COLO829 (cell line): ENCODE measurements at places on chromosomes 1 and 21.
A peak's percentile ranks its signal among the peaks of the same experiment; 100 is the strongest.

GRCh38 chr1:248894837-248895236 is 11.2 kb upstream of the PGBD2 start:
- DNase-seq = no peak

DNA sequence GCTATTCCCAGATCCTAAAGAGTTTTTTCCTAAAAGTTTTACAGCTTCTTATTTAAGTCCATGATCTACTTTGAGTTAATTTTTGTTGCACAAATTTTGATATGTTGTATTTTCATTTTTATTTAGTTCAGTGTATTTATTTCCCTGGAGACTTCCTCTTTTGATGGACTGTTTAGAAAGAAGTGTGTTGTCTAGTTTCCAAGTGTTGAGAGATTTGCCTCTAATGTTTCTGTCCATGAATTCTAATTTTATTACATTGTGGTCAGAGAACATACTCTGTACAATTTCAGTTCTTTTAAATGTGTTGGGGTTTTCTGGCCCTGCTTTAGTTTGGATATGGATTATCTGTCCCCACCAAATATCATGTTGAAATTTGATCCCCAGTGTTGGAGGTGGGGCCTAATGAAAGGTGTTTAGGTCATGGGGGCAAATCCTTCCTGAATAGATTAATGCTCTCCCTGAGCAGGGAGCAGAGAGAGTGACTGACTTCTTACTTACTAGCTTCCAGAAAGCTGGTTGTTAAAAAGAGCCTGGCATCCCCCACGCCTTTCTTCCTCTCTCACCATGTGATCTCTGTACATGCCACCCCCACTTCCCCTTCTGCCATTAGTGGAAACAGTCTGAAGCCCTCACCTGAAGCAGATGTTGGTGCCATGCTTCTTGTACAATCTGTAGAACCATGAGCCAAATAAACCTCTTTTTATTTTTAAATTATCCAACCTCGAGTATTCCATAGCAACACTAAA is 4.6 kb downstream of the CHD1L start:
- no peak for DNase-seq

- DNase-seq = no peak
These were observed 1757.9 kb downstream of the BRINP3 start for GRCh38 chr1:188719735-188720134.

GRCh38 chr1:59484096-59484495 is 187.2 kb downstream of the FGGY start:
- DNase-seq = peak; percentile 63

DNA sequence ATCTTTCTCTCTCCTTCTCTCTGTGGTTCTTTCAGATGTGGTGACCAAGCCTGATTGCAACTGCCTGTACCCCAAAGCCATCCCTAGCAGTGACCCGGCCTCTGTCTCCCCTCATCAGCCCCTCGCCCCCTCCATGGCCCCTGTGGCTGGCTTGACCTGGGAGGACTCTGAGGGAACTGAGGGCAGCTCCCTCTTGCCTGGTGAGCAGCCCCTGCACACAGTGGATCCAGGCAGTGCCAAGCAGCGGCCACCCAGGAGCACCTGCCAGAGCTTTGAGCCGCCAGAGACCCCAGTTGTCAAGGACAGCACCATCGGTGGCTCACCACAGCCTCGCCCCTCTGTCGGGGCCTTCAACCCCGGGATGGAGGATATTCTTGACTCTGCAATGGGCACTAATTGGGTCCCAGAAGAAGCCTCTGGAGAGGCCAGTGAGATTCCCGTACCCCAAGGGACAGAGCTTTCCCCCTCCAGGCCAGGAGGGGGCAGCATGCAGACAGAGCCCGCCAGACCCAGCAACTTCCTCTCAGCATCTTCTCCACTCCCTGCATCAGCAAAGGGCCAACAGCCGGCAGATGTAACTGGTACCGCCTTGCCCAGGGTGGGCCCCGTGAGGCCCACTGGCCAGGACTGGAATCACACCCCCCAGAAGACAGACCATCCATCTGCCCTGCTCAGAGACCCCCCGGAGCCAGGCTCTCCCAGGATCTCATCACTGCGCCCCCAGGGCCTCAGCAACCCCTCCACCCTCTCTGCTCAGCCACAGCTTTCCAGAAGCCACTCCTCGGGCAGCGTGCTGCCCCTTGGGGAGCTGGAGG is 12.7 kb downstream of the CSF1 start:
- DNase-seq = no peak

DNA sequence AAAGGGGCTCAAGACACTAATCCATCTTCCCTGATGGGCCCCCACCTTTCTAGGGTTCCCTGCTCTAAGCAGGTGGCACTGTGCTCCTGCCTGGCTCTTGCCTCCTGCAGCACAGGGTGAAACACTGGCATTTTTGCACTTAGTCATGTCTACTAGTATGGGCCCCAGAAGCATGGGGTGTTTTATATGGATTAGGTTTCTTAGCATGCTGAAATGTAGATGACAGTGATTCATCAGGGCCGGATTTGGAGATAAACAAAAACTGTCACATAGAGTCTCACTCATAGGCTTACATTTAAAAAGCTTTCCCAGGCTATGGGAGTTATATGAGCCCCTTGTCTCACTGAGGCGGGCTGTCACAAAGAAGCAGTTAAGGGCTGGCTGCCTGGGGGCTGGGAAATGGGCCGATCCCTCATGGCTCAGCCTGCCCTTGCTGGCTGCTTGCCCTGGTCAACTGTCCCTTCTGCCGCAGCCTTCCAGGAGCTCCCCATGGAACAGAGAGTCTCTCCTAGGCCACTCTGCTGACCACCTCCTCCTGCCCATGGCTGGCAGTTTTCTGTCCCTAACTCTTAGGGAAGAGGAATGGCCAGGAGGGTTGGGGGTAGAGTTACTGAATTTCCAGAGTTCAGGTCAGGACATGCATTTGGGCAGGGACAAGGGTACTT is 6.5 kb downstream of the GALNT2 start:
- DNase-seq = peak; percentile 69

- no peak for DNase-seq
These were observed 31.7 kb upstream of the CD55 start for GRCh38 chr1:207289756-207290155.

GRCh38 chr1:156660752-156661112 is 16.5 kb downstream of the NES start:
- no peak for DNase-seq

GRCh38 chr21:45636951-45637646 is 6.4 kb upstream of the PCBP3 start:
- no peak for DNase-seq

DNA sequence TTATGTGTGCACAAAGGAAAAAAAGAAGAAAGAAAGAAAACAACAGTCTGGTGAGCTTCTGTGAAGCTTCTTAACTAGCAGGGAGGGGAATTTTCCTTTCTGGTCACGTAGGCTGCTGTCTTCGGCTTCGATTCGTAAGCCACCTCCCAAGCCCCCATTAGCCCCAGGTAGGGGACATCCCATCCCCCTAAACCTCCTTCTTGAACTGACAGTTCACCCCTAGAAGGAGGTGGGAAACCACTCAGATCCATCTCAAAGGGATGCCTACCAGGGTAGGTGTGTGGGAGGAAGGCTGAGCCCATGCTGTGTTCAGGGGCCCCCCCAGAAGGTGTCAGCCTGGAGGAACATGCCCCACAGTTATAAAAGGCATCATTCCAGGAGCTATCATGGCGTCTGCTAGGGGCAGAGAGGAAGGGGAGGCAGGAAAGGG is 25.8 kb downstream of the CD247 start:
- no peak for DNase-seq

DNA sequence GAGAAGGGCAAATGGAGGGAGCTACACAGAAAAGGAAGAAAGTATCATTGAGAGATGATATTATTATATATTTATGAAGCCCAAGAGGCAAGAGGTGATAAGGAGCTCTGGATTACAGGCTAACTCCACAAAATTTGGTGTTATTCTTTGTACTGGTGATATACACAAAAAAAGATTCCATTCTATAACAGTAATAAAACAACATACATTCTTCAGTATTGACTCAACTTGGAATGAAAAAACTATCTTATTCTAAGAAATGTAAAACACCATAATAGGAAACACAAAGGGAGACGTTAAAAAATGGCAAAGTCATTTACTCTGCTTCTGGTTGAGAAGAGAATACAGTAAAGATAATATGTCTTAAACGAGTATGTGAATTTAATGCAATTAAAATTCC is 99.4 kb downstream of the TEX35 start:
- DNase-seq = peak; percentile 43

- no peak for DNase-seq
These were observed 71.4 kb downstream of the MEGF6 start for GRCh38 chr1:3539707-3540425.

DNA sequence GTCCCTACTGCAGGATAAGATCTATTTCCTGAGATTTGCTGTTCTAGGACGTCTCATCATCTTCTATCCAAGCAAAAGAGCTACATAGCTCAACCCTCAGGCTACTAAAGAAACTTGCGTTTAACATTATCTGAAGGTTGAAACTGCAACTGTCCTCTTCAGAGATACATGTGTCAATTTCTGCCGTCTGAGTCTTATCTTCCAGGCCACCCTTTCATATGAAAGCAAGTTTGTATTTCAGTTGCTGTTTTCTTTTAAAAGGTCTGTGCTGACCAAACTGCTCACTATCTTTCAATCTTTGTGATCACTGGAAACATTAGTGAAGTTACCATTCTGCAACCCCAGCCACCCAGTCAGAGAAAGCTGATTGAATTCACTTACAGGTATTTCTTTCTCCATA is 108.6 kb upstream of the RAB3GAP2 start:
- no peak for DNase-seq

DNA sequence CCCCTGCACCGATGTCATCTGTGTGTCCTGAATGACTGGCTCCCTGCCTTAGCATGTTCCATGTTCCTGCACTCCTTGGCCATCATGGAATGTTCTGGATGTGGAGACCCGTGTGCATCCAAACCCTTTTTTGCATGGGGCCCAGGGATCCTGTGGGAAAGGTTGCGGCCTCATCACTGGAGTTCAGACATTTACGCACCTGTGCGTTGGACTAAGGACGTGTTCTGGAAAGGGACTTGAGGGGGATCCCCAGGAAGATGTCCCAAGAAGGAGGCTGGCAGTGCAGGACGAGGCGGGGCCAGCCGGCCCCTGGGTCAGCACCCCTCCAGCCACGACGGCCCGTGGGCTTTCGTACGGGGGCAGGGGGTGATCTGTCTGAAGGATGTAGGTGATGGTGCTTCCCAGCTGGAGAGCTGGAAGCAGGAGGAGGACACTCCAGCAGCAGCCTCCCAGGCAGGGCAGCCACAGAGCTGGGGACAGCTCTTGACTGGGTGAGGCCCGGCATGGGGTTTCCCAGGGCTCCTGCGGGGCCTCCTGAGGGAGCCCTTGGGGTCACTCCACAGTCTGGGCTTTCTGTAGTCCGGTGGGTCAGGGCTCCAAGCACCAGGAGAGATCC is 67.2 kb downstream of the SCCPDH start:
- DNase-seq = no peak

DNA sequence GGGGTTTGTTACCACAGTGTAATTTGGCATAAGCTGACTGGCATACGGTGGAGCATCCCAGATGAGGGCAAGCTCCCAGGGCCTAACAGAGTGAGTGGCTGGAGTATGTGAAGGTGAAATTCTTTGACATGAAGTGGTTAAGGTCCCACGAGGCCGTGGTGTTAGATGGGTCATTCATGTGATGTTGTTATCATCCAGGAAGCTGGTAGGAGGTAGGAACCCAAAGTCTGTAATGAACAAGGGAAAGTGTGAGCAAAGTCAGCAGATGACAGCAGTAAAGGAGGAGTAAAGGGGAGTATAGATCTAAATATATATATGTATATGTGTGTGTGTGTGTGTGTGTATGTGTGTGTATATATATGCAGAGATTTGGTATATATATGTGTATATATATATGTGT is 47.6 kb downstream of the MDM4 start:
- DNase-seq = no peak

- DNase-seq = peak; percentile 72
These were observed 30.6 kb upstream of the LCE5A start for GRCh38 chr1:152479792-152480595.

DNA sequence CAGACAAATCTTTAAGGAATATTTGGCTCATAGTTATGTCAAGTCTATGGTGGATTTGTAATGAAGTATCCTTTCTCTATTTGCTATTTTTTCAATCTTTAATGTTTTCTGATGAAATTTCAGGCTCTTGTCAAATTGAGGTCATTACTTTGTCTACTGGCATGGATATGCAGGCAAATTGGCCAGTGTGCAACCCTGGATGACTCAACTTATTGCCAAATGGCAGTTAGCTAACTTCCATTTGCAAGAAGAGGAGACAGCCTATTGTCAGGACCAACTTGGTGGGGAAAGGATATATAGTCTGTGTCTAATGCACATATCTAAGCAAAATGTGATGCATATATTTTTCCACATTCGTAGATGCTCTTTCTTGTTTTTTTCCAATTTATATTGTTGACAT is 530.5 kb downstream of the PTBP2 start:
- no peak for DNase-seq

DNA sequence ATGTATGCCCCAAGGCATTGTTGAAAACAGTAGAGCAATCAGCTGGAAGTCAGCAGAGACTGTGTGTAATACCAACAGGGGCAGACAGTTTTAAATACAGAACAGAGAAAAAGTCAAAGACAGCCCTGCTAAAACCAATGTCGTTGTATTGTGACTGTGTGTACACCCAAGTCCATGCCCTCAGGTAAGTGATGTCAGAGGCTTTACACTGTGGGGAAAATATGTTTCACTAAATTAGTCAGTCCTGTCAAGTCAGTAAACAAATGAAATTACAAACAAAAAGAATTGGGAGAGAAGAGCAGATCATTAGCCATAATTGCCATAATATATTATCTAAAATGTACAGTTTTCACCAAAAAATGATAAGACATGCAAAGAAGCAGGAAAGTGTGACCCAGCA is 2.4 kb upstream of the CYP2J2 start:
- no peak for DNase-seq

DNA sequence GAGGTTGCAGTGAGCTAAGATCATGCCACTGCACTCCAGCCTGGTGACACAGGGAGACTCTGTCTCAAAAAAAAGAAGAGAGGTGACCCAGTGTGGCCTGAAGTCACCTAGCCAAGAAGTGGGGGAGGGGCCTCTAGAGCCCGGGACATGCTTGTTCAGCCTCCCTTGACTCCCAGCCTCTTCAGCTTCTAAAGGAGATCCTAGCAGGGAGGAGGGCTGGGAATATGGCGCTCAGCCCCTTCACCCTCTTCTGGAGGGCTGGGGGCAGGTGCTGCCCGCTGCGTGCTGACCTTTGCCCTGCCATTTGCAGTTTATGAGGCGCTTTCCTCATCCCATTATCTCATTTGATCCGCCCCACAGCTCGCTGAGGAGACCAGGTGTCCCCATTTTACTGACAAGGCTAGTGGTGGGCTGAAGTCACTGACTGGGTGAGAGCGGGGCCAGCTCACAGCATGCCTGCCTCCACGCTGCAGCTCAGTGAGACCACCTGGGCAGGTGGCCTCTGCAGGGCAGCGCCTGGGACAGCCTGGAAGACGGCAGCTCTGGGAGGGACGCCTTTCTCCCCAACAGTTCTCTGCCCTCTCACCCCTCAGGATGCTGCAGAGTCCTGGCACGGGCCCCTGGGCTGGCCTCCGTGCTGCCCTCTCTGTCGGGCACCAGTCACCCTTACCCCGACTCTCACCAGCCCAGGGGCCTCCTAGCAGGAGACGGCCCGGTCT is 7.5 kb downstream of the ELF3 start:
- no peak for DNase-seq
